Retina (tissue), 1 donor: ENCODE measurements at places on chromosomes 7 and 10.

- DNase-seq = no peak
These were observed 10.7 kb upstream of the GPR146 start for GRCh38 chr7:1033546-1034145.

- no peak for DNase-seq
These were observed 861.1 kb upstream of the ZWINT start for GRCh38 chr10:57222129-57222528.

- DNase-seq = no peak
These were observed 45.9 kb downstream of the ZRANB1 start for GRCh38 chr10:124987788-124988187.

GRCh38 chr7:16270844-16271243, 150.5 kb downstream of the CRPPA start:
- peak; percentile 6 for DNase-seq

DNA sequence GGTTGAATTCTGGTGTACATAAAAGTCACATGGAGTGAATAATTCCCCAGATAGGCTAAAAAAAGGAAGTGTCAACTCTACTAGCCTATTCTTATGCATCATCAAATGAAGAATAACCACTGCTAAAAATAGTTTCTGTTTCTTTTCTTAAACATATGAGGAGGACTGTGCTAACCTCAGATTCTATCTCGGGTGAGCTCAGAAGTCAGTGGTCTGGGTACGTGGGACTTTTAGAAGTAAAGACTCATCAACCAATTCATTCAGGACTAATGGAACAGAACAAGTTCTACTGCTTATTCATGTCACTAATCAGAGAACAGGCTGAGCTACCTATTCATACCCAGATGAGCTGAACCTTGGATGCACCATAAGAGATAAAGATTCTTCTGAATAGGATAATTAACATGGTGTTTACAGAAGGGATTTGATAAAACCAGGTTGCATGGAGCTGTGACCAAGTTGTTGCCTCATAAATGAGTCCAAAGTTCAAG, 9.5 kb upstream of the ASAH2 start:
- DNase-seq = no peak

DNA sequence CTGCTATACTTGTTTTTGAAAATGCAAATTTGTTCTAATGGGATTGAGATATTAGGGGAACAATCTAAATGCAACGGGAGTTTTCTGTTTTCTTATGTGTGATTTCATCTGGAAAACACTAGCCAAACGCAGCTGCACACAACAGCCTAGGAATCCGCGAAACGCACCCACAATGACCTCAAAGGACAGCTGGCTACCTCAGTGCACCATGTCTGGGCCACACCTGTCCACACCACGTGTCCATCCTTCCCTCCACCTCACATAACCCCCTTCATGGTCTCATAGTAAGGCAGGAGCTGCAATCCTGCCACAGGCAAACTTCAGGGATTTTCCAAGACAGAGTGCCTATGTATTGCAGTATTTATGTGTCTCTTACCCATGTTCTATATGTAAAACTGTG, 382.5 kb upstream of the PRKCQ start:
- DNase-seq = no peak

- DNase-seq = no peak
These were observed 124.2 kb downstream of the FAM53B start for GRCh38 chr10:124619802-124620490.

- DNase-seq = no peak
These were observed 212.9 kb upstream of the IMMP2L start for GRCh38 chr7:111775206-111775605.
